ENCODE measurements at places on chromosomes 5 and 9.

GRCh38 chr5:172853355-172853975 is 19.4 kb downstream of the ERGIC1 start:
- DNase-seq: no peak

- DNase-seq: no peak
Measured at GRCh38 chr5:15821506-15821905, 321.5 kb downstream of the FBXL7 start.

DNA sequence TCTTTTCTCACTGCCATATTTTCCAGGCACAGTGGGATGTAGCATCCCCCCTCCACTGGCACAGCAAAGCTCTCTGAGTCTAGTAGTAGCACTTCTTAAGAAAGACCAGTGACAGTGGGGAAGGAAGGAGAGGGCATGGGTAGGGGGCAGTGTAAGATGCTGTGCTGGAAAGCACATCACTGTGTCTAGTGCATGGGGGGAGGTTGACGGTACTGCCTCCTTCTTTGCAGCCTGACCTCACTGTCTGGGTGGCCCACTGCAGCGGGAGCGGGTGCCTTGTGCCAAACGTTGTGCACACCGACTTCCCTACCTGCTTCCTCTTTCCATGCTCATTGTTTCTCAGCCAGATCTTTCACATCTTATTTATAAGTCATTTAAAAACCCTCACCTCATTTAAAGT is 91.8 kb downstream of the PDE8B start:
- no peak for DNase-seq

DNA sequence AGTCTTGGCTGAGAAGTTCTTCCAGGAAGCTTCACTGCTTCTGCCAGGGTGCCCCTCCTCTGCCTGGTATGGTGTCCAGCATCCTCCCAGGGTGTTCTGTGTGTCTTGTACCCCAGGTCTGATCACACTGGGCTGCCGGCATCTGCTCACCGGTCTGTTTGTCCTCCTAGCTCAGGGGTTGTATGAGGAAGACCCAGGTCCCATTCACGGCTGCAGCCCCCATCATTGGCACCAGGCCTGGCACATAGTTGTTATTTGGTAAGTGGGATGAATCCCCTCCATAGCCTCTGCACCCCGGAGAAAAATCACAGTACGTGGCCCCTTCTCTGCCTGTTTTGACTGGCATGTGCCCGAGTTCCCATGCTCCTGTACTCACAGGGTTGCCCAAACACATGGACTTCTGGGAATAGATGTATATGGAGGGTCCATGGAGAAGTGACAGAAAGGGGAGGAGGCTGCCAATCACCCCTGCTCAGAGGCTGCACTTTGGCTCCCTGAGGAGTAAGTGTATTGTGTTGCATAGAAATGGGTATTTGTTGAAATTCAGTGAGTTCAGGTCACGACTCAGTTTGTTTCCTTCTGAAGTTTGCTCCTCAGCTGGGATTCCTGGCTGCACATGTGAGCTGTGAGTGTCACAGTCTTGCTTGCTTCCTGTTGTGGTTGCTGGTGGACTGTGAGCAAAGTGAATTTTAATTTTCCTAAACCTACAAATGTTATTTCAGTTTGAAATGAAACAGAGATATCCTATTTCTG is 96.2 kb downstream of the HSPA4 start:
- no peak for DNase-seq

DNA sequence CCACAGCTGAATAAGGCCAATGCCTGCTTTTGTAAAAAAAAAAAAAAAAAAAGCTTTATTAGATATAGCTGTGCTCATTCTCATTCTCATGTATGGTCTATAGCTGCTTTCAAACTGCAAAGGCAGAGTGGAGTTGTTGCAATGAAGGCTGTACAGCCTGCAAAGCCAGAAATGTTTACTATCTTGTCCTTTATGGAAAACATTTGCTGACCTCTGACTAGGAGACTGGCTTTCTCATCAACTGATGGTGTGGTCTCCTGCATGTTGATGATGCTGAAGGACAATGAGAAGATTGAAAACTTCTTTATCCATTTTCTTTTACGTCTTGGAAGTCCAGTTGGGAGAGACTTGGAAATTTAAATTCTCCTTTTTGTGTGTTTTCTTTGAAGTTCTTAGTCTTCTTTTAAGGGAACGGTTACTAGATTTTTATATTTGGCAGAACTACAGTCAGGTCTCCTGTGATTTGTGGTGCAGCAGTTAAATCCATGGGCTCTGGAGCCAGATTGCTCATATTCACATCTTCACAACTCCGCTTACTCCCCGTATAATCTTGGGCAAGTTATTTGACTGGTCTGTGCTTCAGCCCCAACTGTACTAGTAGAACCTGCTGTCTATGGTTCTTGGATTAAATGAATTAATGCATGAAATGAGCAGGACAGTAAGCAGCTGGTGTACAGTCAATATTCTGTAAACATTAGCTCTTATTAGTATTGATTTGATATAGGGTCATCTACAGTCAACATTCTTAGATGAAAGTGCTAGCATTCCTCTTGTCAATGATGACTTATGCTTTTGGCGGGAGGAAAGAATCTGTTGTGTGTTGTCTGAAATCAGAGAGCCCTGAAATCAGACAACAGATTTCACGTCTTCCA is 39.7 kb upstream of the BASP1 start:
- DNase-seq: no peak

DNA sequence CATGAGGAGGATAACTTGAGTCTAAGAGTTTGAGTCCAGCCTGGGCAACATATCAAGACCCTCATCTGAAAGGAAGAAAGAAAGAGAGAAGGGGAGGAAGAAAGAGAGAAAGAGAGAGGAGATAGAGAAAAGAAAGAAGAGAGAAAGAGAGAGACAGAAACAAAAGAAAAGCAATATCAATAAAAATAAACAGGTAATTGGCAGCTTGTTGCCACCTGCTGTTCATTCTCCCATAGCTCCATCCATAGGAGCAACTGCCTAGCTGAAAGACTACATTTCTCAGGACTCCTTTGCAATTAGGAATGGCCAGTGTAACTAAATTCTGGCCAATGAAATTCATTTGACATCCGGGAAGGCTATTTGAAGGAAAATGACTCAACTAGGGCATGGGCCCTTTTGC is 4.6 kb upstream of the TTC39B start:
- no peak for DNase-seq

DNA sequence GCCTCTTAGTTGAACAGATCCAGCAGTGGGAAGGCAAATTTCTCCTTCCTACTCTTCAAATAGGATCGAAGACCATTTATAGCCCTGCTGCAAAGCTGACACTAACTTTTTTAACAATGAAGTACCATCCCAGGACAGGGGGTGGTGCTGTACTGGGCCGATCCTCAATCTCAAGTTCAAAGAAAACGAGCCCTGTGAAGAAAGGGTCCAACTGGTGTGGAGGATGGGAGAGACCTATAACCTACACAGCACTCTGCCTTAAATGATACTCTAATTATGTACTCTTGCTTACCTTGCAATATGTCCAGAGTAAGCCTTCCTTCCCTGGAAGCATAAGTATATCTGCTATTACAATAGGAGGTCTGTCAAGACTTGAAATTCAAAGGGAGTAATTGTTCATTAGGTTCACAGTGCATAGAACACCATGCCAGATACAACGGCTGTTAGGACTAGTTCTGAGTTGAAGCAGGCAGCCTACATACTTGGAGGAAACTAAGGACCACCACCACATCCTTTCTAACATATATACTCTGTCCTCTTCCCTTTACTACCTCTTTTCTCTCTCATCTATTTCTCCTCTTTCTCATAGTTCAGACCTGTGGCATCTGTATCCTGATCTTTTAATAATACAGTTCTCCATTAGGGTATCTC is 6.2 kb downstream of the ETF1 start:
- DNase-seq: no peak

DNA sequence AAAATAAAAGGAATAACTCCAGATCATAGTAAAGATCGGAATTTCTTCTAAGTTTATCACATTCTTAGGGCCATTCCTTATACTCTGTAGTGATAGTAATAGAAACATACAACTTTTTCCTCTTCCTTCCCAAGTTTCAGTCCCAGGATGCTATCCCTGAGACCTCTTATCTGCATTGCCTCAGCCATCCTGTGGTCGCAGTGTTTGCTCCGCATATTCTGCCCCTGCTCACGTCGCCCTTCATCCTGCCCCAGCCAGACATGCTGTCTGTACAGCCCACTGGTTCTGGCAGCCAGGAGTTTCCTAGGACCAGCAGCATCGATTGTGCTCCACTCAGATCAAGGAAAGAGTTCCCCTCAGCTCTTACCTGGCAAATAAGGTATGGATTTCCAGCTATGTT is 132.7 kb upstream of the ERCC6L2 start:
- no peak for DNase-seq

- no peak for DNase-seq
Measured at GRCh38 chr9:37212435-37212834, 92.1 kb downstream of the ZCCHC7 start.

- DNase-seq: no peak
Measured at GRCh38 chr5:112918679-112919078, 3.3 kb downstream of the REEP5 start.

DNA sequence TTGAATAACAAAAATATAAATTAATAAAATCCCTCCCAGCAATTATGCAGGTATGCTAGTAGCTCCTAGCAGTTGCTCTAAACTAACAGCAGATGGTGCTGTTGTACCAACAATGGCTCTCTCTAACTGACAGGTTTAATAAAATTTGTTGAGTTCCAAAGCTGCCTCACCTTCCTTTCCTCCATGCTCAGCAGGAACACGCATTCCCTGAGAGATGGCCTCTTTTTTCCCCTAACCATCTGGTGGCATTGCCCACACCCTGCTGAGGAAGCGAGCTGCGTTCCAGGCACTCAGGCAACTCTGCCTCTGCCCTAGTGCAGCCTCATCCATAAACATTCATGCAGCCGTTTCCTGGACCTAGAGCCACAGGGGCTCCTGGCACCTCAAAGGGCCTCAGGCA is 106.2 kb downstream of the KLHL3 start:
- DNase-seq: peak; percentile 35

- no peak for DNase-seq
Measured at GRCh38 chr9:38091310-38092199, 22.5 kb upstream of the SHB start.

Measured in NCI-H1930 (cell line).